ENCODE measurements at places on chromosomes 16 and 17. TPM values are rescaled to one million over a fixed set of nuclear protein-coding genes. Genes with fewer than 3 reads are reported as not detected.

The OR1E2 gene
- not detected for total RNA-seq

- peaks cover 12% of the 10 kb centered on the region for H3K27me3 ChIP-seq
- no peaks in the 10 kb centered on the region for H3K4me1 ChIP-seq
Measured at GRCh38 chr16:84678541-84678940, 21.3 kb upstream of the USP10 start.

GRCh38 chr16:74202009-74202408, 94.6 kb upstream of the PSMD7 start:
- H3K27me3 ChIP-seq = no peaks in the 10 kb centered on the region
- H3K36me3 ChIP-seq = no peaks in the 10 kb centered on the region
- no peak overlapping the region for H3K4me3 ChIP-seq
- H3K4me1 ChIP-seq = no peaks in the 10 kb centered on the region
- no peak overlapping the region for H3K27ac ChIP-seq

The GLP2R gene
- total RNA-seq = 3.4 TPM
